ENCODE measurements at places on chromosomes 16 and 17.

- no peak for DNase-seq
Observed at GRCh38 chr16:51757124-51757470, 606.0 kb upstream of the SALL1 start.

DNA sequence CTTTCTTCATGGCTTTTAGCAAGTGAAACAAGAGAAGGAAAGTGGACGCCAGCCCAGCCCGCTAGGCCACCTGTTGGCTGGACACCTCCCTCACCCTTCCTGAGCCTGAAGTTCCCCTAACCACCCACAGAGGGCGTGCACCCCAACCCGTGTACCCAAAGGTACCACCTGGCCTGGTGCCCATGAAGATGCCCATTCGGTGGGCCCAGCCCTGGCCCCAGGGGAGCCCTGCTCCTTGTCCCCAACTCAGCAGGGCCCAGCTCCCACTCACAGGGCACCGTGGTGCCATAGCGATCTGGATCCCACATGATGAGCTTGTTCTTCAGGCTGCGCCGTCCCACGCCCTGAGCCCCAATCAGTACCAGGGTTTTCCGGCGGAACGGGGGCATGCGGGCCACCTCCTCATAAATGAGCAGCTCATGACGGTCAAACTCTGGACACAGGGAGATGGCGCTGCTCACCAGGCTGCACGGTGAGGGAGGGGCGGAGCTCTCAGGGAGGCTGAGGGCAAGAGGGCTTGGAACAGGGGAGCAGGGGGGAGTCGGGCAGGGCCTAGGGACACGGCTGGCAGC, 26.8 kb downstream of the MPP2 start:
- no peak for DNase-seq

- DNase-seq = no peak
Observed at GRCh38 chr17:7379134-7379533, 1.8 kb upstream of the TNK1 start.

- DNase-seq = no peak
Observed at GRCh38 chr16:66309-67182, 5.9 kb downstream of the RHBDF1 start.

- DNase-seq = no peak
Observed at GRCh38 chr17:63022567-63022966, 56.5 kb downstream of the TANC2 start.

DNA sequence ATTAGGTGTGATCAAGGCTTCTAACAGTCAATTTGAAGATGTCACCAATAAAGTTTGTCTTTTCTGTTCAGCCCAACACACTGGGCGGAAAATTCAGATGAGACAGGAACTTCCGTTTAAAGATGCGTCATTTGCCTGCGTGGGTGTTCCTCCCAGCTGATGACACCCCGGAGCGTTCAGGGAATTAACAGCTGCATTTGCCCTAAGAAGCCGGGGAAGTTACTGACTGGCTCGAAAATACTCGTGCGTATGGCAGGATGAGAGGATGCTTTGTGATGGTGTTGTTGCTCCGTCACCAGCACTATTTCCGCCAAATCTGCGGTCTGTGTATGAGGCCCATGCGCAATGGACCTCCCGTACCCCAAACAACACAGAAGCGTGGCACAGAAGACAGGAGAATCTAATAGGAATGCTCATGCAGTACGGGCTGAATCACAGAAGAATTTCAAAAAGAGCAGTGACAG, 11.9 kb upstream of the PVALEF start:
- DNase-seq = no peak

GRCh38 chr17:2468270-2468669, 43.4 kb downstream of the METTL16 start:
- no peak for DNase-seq

GRCh38 chr17:628089-628941, 86.3 kb downstream of the VPS53 start:
- no peak for DNase-seq

DNA sequence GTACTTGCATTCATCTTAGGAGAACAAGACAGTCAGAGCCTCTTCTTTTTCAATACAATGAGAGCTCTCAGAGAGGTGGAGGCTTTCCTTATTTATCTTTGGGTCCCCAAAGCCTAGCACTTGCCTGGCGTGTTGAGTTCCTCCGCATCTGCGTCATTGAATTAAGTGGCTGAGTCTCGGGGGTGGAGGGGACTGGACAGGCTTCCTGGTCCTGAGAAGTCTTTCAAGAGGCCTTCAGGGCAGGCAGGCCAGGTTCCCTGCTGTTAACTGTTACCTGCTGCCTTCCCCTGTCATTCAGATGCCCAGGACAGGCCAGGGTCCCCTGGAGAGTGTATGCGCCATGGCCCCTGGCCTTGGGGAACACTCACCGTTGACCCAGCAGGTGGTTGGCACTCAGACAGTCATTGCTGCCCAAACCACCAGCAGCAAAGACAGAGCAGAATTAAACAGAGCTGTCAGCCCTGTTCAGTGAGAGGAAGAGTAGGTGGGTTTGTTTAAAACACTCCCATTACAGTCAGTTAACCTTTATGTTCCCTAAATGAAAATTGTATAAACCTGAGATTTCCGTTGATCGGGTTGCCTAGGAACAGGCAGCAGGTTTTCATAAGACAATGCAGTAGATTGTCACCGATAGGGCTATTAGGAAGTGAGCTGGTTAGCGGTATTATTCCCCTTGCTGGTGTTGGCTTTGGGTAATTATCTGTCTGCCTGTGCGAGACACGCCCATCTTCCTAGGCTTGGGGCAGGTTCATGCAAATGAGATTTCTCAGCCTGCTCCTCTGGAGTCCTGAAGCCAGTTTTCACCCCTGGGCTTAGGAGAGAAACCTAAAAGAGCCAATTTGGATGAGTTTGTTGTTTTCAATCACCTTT, 132.7 kb downstream of the CCDC182 start:
- DNase-seq = no peak

DNA sequence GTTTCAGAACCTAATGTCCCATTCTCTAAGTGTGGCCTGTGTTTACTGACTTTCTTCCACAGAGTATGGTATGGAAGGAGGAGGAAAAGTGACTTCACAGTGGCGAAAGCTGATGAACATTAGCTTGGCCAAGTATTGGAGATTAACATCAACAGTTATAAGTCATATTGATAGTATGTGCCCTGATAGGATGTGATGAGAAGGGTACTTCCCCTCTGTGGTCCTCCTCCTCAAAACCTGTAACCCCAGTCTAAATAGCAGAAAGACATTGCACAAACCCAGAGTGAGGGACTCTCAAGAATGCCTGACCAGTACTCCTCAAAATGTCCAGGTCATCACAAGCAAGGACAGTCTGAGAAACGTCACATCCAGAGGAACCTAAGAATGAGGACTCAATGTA, 73.1 kb downstream of the CLEC16A start:
- no peak for DNase-seq

- DNase-seq = peak; percentile 35
Observed at GRCh38 chr16:85104821-85105391, 7.4 kb downstream of the CIBAR2 start.

- no peak for DNase-seq
Observed at GRCh38 chr17:17361867-17362539, 58.8 kb downstream of the NT5M start.

GRCh38 chr17:2949469-2950044, 113.8 kb downstream of the OR1D5 start:
- peak; percentile 41 for DNase-seq

- no peak for DNase-seq
Observed at GRCh38 chr16:10693889-10694288, 841 bp downstream of the TEKT5 start.

GRCh38 chr17:57955183-57955931, at the start of gene CUEDC1:
CUEDC1 (minus strand) TSS chr17:57955412; CDS start chr17:57885564, 69,848 bp downstream.
- DNase-seq = no peak

- peak; percentile 61 for DNase-seq
Observed at GRCh38 chr16:83956336-83957289, 3.6 kb downstream of the OSGIN1 start.

DNA sequence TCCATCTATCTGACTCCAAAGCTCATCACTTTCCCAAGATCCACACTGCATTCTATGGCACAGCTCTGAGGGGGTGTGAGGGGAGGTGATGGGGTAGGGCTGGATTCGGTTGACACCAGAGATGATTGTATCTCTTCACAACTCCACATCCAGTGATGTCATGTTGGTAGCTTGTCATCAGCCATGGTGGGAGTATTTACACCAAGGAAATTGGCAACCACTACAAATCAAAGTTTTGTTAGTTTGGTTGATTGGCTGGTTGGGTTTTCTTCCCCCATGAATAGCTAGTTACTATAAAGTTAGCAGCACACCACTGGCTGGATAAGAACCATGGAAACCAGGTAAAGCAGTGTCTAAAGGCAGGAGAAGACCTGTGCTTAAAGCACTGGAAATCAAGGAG, 15.0 kb downstream of the SLC46A1 start:
- DNase-seq = no peak

DNA sequence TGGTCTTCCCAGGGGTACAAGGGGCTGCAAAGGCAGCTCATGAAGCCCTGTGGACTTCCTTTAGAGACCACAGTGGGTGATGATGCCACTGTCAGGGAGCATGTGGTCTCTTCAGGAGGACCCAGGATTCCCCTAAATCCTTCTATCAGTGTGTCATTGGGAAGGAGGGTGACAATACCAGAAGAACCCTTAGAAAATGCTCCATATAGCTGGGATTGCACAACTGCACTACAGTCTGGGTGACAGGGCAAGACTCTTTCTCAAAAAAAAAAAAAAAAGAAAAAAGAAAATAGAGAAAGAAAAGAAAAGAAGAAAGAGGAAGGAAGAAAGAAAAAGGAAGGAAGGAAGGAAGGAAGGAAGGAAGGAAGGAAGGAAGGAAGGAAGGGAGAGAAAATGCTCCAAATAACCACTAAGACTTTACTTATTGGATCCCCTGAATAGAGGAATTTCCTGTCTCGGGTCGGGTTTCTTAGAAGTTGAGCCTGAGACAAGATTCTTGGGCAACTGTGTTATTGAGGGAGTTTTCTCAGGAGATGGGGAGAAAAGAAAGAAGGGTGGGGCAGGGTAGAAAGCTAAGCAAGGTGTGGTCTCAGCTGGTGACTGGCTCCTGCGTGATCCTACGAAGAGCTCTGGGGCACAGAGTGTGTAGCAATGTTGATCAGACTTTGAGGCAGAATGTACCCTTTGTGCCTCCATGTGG, 83.1 kb upstream of the DNAH9 start:
- DNase-seq = no peak

GRCh38 chr16:67425580-67425979, 5.3 kb upstream of the HSD11B2 start:
- no peak for DNase-seq

DNA sequence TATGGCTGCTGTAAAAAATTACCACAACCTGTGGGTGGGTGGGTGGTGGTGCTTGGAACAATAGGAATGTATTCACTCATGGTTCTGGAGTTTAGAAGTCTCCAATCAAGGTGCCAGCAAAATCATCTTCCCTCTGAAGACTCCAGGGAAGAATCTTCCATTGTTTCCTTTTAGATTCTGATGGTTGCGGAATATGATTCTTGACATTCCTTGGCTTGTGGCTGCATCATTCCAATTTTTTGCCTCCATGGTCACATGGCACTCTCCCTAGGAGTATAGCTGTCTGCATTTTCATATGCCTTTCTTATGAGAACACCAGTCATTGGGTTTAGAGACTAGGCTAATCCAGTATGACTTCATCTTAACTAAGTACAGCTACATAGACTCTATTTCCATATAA, 401.0 kb downstream of the HS3ST3B1 start:
- DNase-seq = no peak

GRCh38 chr17:32274643-32275042, 9.0 kb downstream of the RHBDL3 start:
- DNase-seq = no peak

- peak; percentile 75 for DNase-seq
Observed at GRCh38 chr16:23784811-23785447, 30.1 kb downstream of the CHP2 start.

GRCh38 chr16:89184933-89185794, 13.6 kb downstream of the CDH15 start:
- no peak for DNase-seq

- DNase-seq = no peak
Observed at GRCh38 chr17:27538156-27538955, 82.1 kb downstream of the KSR1 start.

DNA sequence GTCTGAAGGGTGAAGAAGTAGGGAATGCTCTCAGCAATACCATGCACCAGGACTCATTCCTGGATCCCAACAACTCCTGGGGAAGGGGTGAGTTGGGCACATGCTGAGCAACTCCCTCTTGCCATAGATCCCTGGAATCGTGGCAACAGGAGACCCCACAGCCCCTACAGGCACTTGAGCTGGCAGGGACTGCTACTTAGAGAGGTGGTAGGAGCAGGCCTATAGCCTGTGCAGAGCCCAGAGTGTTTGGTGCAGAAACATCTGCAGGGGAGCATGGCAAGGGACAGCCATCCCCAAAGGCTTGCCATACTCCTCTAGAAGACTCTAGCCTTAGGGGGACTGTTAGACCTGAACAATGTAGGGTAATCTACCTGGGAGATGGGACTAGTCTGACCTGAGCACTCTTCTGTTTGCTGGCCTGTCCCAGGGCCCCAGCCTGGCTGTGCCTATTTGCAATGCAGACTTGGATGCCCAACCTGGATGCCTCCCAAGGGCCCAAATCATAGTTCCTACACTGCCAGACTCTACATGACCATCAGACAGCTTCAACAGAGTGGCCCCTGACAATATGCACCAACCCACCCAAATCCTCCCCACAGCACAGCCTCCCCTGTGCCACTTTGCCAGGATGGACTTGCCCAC, 568.6 kb upstream of the KIF2B start:
- DNase-seq = no peak

- DNase-seq = no peak
Observed at GRCh38 chr17:560432-560873, 154.2 kb downstream of the VPS53 start.

GRCh38 chr16:14284930-14285512, 213.9 kb downstream of the MRTFB start:
- DNase-seq = no peak

- DNase-seq = no peak
Observed at GRCh38 chr16:87616556-87616955, 14.2 kb downstream of the JPH3 start.
